Activated naive CD4-positive, alpha-beta T cell treated with anti-CD3 and anti-CD28 coated beads, Interleukin-2, amount 50 U/mL, for 16 hours (primary cell): ENCODE measurements at places on chromosomes 3 and 15.

GRCh38 chr3:112253301-112253971, 40.6 kb downstream of the SLC9C1 start:
- DNase-seq = no peak

DNA sequence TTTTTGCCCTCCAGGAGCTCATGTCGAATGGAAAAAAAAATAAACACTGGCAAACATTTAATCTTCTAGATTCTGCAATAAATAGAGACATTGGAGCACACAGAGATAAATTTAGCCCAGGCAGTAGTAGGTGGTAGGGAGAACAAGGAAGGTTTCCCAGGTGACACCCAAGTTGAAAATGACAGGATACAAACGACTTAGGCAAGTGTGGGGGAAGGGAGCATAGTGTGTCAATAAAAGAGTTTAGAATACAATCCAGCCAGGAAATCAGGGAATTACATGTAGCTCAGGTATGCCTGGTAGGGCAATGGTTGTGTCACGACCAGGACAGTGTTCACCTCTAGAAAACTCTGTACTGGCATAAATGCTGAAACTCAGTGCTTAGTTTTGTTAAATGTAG, 364.6 kb upstream of the AGTR1 start:
- DNase-seq = no peak

DNA sequence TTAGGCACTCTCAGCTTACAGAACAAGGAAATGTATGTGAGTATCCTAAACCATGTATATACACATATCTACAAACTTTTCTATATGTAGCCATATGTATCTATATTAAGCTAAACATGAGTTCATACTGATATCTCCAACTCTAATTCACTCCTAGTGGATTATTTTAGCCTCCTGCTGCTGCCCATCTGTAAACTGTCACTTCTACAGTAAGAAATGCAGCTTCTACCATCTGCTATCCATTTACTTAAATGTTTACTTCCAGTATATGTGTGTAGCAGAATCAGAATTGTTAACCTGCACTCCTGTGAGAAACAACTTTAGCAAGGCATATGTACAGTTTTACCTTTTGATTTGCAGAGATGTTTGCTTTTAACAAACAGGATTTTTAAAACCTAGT, 478.5 kb upstream of the CBLB start:
- DNase-seq = no peak

- DNase-seq = peak; percentile 40
Measured at GRCh38 chr3:126197854-126198584, 17.6 kb upstream of the ALDH1L1 start.

DNA sequence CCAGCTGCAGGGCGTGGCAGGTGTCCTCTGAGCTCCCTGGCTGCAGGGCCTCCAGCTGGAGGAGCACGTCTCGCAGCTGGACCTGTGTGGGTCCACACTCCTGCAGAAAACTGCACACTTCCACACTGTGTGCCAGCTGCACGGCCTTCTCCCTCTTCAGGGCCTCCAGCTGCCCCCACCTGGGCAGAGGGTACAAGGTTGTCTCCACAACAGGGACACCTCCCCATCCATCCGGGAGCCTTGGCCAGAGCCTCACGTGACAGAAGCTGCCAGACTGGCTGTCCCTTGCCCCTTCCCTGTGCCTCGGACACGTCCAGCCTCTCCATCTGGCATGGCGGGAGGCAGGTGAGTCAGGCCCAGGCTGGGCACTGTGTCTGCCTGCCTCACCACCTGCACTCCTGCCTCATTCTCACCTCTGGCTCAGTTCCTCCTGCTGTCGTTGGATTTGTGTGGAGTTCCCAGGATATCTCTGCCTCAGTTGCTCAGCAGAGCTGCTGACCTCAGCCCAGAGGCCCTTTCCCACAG, 14.5 kb downstream of the SPTBN5 start:
- no peak for DNase-seq

DNA sequence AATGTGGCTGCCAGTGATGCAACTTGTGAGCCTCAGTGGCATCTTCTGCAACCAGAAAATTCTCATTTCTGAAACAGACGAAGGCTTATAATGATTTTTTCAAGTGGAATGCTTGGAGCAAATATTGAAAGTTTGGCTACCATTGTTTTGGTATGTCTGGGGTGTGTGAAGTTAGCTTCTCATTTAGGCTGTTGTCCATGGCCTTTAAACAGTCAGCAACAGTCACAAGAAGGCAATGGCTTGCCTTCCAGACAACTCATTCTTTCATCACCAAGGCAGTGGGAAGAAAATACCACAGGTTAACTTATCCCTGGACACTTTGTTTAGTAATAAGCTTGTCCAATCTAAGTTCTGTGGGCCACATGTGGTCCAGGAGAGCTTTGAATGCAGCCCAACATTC, 4.7 kb upstream of the BNC1 start:
- DNase-seq = no peak

DNA sequence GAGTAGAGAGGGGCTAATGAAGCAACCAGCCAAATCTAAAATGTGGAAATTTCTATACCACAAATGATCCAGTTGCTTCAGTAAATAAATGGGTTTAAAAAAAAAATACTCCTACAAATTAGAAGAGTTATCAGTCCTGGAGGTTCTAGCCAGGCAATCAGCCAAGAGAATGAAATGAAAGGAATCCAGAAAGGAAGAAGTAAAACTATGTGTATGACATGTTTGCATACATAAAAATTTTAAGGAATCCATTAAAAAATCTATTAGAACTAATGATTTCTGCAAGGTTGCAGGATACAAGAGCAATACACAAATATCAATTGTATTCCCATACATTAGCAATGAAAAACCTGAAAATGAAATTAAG, 9.6 kb downstream of the MESP2 start:
- DNase-seq = no peak

DNA sequence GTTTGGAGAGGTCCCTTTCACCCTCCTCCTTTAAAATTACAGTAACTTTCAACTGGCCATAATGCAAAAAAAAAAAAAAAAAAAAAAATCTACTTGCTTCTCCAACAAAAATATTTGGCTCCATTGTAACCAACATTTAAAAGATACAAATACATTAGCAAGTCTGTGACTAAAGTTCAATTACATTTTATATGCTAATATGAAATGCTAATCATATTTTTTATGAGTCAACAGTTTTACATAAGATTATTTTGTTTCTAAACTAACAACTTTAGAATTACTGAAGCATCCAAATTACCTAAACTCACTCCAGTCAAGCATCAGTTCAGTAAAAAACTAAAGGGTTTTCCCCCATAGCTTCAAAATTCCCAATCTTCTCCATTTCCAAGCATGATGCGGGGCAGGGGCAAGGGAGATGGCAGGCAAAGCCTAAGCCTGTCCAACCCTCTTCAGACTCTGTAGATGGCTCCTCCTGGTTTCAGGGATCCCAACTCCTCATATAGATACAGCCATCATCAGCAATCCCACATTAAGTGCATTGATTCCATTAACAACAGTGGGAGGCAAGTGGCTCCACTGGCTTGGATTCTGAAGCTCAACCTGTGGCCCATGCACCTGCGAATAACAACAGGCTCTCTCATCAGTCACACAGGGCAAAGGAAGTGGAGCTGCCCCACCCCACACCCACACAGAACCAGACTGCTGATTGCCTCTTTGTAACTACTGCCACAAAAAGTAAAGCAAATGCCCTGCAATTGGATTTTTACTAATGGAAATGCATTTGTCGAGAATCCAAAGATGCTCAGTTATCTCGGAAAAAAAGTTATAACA, 15.0 kb downstream of the SFMBT1 start:
- DNase-seq = peak; percentile 52

DNA sequence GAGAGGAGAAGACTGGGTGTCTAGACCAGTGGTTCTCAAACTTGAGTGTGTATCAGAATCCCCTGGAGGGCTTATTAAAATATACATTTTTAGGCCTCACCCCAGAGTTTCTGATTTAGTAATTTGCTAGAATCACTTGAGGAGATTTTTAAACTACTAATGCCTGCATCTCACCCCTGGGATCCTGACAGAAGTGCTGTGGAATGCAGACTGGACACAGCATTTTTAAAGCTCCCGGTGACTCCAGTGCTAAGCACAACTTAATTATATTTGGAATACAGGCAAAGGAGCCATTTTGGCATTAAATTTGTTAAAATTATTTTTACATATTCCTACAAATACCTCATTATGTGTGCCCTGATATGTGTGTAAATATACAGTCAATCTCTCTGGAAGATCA, 26.7 kb upstream of the COL6A6 start:
- DNase-seq = no peak

GRCh38 chr15:75061272-75061671, 37.9 kb downstream of the PPCDC start:
- no peak for DNase-seq

GRCh38 chr15:48096355-48096786, 24.4 kb upstream of the SLC24A5 start:
- DNase-seq = no peak

GRCh38 chr15:99630607-99631131, 64.9 kb downstream of the MEF2A start:
- no peak for DNase-seq

GRCh38 chr3:171936191-171936841, 93.2 kb downstream of the TMEM212 start:
- DNase-seq = no peak

DNA sequence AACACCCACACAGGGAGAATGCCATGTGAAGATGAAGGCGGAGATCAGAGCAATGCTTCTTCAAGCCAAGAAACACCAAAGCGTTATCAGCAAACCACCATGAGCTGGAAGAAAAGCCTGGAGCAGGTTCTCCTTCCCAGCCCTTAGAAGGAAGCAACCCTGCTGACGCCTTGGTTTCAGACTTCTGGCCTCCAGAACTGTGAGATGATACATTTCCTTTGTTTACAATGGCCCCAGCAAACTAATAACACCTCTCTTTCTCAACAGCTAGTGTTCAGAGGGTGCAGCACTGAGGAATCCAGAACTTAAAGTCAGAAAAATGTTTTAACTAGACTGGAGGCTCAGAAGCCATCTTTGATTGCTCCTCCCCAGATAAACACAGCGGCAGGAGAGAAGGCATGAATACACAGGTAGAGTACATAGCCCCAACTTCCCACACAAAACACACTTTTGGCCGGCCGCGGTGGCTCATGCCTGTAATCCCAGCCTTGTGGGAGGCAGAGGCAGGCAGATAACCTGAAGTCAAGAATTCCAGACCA, 132.4 kb upstream of the LPP start:
- no peak for DNase-seq

- DNase-seq = no peak
Measured at GRCh38 chr15:79089331-79089889, 1.2 kb downstream of the RASGRF1 start.

DNA sequence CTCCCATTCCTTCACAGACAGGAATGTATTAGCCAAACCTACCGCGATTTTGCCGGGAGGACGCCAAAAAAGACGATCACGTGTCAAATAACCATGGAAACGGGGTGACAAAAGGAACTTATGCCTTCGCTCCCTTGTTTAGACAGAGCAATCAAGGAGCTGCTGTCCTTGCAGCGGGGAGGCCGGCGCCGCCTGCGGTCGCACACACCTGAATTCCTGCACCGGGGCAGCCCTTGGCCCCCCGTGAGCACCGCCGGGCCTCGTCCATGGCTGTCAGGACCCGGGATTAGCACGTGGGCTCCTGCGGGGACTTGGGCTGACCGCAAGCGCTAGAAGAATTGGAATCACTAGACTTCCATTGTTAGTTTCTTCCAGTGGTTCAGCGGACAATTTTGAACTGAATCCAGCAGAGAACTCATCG, 193.1 kb downstream of the SHQ1 start:
- no peak for DNase-seq

DNA sequence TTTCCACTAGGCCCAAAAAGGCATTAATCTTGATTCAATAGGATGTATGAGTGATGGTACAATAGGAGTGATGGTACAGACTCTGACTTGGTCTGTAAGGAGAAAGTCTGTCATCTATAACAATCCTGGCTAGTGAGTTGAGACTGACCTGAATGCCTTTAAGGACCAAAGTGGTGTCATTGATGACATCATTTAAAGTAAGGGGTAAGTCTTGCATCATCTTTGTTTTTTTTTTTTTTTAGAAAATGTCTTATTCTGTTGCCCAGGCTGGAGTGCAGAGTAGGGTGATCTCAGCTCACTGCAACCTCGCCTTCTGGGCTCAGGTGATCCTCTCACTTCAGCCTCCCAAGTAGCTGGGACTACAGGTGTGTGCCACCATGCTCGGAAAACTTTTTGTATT, 5.6 kb upstream of the TMEM45A start:
- DNase-seq = no peak

GRCh38 chr3:128077665-128078064, 25.4 kb downstream of the SEC61A1 start:
- DNase-seq = no peak

- DNase-seq = peak; percentile 78
Measured at GRCh38 chr15:67100801-67101581, 35.6 kb downstream of the SMAD3 start.

- DNase-seq = no peak
Measured at GRCh38 chr15:73326157-73326556, 42.6 kb downstream of the HCN4 start.

- DNase-seq = no peak
Measured at GRCh38 chr15:98778960-98779359, 130.6 kb downstream of the IGF1R start.

DNA sequence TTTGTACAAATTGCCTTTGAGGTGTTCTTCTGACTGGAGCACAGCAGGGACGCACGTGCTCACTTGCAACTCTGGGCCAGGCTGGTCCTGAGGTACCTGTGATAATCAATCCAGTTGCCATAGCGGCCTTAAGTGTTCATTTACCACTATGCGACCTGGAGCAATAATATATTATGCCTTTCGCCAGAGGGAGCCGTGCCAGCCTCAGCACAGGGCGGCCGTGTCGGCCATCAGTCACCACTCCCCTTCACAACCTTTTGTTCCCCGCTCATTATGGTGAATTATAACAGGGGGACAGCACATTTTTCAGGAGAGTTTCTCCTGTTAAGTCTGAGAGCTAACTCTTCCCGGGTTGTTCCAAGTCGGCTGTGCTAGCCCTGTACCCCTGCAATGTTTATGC, 289.7 kb downstream of the RORA start:
- no peak for DNase-seq

DNA sequence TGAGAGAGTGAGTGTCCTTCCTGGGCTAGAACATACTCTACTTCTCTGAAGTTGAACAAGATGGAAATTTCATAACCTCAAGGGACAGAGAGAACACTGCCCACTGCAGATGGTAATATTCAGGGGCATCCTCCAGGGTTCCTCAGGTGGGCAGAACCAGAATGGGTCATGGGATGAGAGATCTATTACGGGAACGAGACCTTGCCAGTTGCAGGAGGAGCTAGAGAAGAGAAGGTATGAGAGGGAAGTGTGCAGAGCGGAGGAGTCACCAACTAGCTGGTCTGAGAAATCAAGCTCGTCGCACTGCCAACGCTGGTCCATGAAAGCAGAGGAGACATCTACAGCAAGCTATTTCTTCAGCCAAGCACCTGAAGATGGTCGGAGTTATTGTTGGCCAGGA, 184.7 kb downstream of the TJP1 start:
- DNase-seq = no peak

DNA sequence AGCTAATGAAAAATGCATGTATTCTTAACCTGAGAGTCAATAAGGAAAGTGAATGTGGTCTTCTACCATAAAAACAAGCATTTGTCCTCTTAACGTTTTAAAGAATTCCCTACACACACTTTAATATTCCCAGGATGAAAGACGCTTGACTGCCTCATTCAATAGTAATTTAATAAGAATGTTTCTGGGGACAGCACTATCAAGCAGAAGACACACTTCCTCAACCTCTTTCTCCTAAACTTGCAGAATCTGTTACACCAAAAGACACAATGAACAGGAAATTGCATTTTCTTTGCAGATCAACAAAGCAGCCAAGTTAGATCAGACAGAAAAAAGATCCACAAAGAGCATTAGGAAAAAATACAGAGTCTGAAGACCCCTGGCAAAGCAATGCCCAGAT, 97.7 kb downstream of the PLCH1 start:
- no peak for DNase-seq

- DNase-seq = no peak
Measured at GRCh38 chr3:107813026-107813425, 277.8 kb downstream of the CD47 start.
